Activated CD4-positive, CD25-positive, alpha-beta regulatory T cell treated with anti-CD3 and anti-CD28 coated beads, Interleukin-2, amount 50 U/mL, for 24 hours (primary cell): ENCODE measurements at places on chromosomes 4 and X.

DNA sequence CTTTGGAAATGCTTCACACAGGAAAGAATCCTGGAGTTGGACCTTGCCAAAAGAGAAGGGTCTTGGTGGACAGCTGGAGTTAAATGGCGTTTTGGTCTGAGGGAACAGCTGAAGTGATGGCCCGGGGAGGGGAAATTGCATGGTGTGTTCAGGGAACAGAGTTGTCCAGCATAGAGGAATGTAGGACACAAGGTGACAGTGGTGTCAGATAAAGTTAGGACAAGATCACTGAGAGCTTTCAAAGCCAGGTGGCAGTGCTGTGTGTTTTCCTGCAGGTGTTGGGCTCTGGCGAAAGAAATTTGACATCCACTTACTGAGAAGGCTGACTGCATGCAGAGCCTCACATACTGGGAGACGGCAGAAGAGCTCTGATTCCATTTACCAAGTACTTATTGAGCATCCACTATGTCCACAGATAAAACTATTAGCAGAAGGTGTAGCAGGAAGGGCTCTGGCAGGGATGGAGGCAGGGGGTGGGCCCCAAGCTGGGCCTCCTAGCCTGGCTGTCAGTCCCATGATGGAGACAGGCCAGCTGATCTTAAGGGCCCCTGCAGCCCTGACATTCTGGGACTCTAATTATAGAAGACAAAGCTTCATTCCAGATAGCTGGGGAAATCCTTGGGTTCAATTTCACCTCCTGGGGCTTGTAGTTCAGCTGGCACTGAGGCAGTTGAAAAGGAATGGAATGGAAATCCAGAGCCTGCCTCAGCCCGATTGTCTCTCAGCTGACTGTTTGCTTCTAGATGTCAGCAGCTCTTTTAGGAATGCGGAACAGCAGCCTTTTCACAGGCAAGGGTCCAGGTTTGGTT lies 150.2 kb upstream of the MAMLD1 start:
- no peak for ATAC-seq

GRCh38 chr4:187128222-187128621 lies 404.6 kb upstream of the FAT1 start:
- ATAC-seq = no peak

GRCh38 chr4:7191546-7192251 lies 639 bp upstream of the SORCS2 start:
- ATAC-seq = no peak

GRCh38 chrX:117610806-117611205 lies 505.8 kb downstream of the KLHL13 start:
- ATAC-seq = no peak

DNA sequence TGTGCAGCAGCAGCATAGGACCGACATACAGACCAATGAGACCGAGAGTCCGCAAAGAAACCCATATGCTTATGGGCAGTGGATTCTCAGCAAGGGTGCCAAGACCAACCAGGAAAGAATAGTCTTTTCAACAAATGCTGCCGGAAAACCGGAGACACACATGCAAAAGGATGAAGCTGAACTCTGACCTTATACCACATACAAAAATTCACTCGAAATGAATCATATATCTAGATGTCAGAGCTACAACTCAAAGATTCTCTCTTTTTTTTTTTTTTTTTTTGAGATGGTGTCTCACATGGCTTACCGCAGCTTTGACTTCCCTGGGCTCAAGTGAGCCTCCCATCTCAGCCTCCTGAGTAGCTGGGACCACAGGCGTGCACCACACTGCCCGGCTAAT lies 16.0 kb upstream of the MXD4 start:
- ATAC-seq = no peak

- no peak for ATAC-seq
Measured at GRCh38 chrX:155889328-155889727, 8.2 kb downstream of the VAMP7 start.

DNA sequence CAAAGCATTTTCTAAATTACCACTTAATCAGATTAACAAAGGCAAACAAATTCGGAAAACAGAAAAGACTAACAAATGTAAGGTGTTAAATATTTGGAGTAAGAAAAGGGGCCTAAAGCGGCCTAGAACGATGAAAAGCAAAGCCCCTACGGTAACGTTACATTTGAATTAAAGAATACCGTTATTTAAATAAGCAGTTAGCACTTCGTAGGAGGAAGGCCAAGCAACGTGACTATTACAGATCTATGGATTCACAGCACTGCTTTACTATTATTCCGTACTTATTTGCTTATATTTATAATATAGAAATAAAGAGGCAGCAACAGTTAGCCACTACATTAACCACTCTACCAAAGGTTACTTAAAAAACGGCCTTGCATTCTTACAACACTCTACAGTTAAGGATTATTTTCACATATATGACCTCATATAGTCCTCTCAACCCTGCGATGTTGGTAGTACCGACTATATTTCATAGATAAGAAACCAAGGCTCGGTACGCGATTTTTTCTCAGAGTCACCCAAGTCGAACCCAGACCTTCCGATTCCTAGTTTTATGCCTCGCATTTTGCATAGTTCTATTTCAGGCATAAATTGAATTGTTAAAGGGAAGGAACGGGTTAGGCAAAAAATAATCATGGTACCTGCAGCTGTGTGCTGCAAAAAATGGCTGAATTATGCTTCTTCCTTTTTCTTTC lies 2.9 kb downstream of the KLHL15 start:
- no peak for ATAC-seq

- ATAC-seq = peak; percentile 18
Measured at GRCh38 chrX:40174001-40174853, 76.5 kb upstream of the BCOR start.

- ATAC-seq = no peak
Measured at GRCh38 chrX:153477901-153478300, 7.5 kb upstream of the HAUS7 start.

GRCh38 chr4:40721730-40722171 lies 28.0 kb upstream of the NSUN7 start:
- no peak for ATAC-seq

DNA sequence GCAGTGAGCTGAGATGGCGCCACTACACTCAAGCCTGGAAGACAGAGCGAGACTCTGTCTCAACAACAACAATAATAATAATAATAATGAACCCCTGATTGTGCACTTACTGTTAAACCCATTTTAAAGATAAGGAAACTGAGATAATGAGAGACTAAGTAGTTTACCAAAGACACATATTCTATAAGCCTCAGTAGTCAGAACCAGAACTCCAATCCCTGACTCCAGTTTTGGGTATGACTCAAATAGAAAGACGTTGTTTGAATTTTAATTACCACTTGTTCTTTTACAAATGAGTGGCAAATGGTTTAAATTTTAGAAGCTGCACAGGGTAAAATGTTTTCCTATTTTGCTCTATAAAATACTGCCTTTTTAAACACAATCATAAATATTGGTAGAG lies 37.4 kb downstream of the ACSL4 start:
- ATAC-seq = no peak

DNA sequence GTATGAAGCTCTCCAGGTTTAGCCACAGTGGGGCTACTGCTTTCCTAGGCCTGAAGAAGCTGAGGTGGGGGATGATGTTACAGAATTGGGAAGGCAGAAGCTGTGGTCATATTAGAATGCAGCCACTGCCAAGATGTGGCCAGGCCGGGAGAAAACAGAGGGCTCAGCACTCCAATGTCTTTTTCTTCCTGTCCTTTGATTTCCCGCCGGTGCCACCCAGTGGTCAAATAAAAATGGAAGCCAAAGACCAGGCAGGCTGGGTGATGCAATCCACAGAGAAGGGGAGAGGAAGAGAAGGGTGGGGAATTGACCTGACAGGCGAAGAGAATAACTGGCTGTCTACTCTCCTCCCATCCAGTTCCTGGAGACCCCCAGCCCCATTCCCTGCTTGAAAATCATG lies 94.9 kb upstream of the SHISA3 start:
- no peak for ATAC-seq

DNA sequence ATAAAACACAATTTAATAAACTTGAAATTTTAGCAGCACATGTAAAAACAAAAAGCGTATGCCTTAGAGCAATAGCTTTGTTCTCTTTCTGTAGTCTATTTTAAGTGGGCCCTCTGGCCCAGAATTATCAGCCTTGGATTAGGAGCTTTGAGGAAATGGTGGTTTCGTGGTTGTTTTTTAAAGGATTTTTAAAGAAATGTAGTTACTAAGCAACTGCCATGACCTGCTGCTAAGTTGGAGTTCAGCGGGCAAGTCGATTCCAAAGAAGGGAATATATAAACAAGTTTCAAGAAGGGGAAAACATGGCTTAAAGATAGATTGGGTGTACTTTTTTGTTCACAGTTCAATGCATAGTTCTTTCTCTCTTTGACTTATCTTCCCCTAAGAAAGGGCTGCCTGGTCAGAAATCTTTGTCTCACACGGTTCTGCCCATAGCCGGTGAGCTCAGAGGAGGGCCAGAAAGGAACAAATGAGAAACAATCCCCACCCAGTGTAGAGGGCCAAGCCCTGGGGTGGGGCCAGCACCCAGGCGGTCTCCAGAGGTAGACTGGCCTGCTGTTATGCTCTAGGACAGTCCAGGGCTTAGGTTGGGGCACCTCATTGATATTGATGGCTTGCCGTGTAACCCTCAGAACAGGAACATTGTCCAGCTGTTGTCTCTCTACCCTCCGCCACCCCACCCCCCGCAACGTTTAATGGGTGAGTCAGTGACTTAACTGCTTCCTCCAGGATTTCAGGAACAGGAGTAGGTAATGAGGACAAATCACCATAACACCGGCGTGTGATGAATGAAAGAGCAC lies 32.5 kb downstream of the DLG3 start:
- ATAC-seq = no peak

DNA sequence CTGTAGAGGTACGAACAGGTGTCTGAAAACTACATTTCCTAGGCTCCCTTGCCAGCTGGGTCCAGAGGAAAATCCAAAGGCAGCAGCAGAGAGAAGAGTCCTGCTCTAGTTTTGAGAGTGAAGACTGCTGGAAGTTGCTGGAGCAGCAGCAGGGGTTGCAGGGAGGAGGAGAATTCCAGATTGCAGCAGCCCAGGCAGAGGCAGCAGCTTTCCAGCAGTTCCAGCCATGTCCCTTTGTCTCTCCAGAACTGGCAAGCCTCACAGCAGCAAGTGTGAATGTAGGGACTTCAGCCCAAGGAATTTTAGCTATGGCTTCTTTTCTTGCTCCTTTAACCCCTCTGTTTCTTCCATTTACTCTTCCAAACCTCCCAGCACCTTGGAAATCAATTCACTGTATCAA lies 24.1 kb upstream of the STIM2 start:
- ATAC-seq = no peak

- no peak for ATAC-seq
Measured at GRCh38 chrX:40542208-40542607, 38.6 kb upstream of the ATP6AP2 start.

DNA sequence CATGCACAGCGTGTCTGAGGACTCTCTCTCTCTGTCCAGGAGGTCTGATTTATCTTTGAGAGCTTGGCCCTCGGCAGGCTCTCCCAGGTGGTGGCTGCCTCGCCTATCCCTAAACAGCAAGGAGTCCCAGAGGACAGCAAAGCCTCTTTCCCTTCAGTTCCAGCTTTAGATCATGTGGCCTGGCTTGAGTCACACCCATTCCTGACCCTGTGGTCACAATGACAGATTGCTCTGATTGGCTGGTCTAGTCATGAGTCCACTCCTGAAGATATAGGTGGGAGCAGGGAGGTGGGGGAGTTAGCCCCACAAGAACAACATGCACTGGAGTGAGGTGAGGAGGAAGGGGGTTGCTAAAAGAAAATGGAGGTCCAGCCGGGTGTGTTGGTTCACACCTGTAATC lies 12.1 kb upstream of the PORCN start:
- ATAC-seq = no peak

- no peak for ATAC-seq
Measured at GRCh38 chr4:61716426-61716825, 516.3 kb downstream of the ADGRL3 start.

- ATAC-seq = no peak
Measured at GRCh38 chr4:83115656-83116285, 1.2 kb upstream of the PLAC8 start.

GRCh38 chr4:184906480-184907097 lies 80.8 kb upstream of the ACSL1 start:
- no peak for ATAC-seq
